T-helper 17 cell (primary cell): ENCODE measurements at places on chromosomes 5 and 9.

GRCh38 chr5:157917899-157918809 lies 59.2 kb upstream of the CLINT1 start:
- DNase-seq: peak; percentile 32

DNA sequence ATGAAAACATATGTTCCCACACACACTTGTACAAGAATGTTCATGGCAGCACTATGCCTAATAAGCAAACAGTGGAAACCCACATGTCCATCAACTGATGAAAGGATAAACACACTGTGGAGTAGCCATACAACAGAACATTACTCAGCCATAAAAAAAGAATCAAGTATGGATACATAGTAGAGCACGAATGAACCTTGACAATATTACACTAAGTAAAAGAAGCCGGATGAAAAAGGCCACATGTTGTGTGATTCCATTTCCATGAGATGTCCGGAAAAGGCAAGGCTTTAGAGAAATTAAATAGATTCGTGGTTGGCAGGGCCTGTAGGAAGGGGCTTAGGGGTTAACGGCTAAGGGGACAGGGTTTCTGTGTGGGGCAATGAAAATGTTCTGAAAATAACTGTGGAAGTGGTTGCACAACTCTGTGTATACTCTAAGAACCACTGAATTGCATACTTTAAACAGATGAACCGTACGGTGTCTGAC lies 51.4 kb downstream of the COL23A1 start:
- no peak for DNase-seq

DNA sequence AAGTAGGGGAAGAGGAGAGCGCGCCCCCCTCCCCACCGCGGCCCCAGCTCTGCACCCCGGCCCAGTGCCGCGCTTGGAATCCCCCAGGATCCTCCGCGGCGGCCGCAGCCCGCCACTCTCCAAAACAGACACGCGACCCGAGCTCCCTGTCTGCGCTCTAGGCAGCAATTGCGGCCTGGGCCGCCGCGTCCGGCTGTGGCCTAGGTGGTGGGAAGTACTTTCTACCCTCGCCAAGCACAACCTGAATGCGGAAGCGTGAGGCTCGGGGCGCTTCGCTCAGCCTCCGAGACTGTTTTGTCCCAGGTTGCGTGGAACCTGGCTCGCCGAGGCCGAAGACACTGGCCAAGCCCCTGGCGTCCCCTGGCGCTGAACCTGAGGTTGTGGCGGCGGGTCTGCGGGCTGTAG lies 3.3 kb upstream of the FOXB2 start:
- no peak for DNase-seq

DNA sequence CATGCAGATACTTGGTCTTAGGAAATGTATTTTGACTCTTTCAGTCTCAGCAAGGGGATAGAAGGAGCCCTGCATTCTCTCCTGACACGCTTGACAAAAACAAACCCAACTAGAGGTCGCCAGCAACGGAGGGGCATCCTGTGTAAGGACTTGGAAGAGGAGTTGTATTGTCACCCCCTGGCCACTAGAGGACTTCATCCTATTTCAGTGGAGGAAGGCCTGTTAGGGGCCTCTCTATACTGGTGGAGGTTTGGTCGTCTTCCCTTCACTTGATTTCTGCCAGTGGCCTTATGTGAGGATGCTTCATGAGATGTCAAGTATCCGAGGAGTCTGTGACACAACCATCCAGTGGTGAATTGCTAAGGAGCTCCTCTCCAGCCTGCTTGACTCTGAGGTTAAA lies 122.8 kb upstream of the STC2 start:
- no peak for DNase-seq

- no peak for DNase-seq
Observed at GRCh38 chr5:148719605-148720004, 65.3 kb upstream of the HTR4 start.

GRCh38 chr9:138013836-138014562 lies 136.4 kb downstream of the CACNA1B start:
- DNase-seq: no peak

- DNase-seq: no peak
Observed at GRCh38 chr5:103357636-103358035, 99.1 kb downstream of the MACIR start.

GRCh38 chr9:125410522-125410894 lies 148.9 kb downstream of the GAPVD1 start:
- DNase-seq: no peak

GRCh38 chr9:504921-505740 lies 290.5 kb downstream of the DOCK8 start:
- peak; percentile 10 for DNase-seq

DNA sequence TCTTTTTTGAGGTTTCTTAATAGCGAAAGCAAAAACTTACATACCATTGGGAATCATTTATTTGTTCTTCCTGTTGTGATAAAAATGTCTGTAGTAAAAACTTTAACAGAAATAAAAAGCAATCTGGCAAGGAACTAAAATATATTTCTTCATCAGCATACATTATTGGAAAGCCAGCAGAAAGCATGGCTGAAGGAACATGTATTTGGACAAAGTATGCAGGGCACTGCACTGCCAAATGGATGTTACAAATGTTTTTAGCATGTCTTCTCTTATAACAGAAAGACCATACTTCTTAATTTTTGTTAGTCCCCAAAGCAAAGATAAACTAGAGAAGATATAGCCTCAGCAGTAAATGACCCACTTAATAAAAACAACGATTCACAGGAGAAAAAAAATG lies 80.5 kb downstream of the SMIM15 start:
- no peak for DNase-seq

- peak; percentile 20 for DNase-seq
Observed at GRCh38 chr5:6827526-6828219, 114.4 kb downstream of the TENT4A start.

GRCh38 chr5:68295772-68296171 lies 80.2 kb downstream of the PIK3R1 start:
- DNase-seq: no peak

DNA sequence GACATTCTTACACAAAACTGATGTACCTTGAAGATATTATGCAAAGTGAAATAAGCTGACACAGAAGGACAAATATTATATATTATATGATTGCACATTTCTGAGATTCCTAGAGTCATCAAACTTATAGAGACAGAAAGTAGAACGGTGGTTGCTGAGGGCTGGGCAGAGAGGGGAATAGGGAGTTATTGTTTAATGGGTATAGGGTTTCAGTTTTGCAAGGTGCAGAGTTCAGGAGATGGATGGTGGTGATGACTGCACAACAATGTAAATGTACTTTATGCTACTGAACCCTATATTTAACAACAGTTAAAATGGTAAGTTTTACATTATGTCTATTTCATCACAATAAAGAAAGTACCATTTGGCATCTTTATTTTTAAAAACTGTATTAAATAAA lies 315.8 kb upstream of the POU5F2 start:
- DNase-seq: no peak

DNA sequence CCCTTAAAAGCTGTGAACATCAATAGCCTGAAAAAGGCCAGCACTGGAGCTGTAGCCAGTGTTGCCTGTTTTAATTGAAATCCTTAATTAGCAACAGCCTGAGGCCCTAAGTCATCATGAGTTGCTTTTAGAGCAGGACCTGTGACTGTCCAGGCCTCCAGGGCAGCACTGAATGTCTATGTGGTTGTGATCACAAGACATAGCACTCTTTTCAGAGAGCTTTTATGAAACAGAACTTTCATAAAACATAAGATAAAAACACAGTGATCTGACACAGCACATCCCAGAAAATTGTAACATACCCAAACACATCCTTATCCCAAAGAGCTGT lies 85.5 kb upstream of the MYO10 start:
- DNase-seq: no peak

DNA sequence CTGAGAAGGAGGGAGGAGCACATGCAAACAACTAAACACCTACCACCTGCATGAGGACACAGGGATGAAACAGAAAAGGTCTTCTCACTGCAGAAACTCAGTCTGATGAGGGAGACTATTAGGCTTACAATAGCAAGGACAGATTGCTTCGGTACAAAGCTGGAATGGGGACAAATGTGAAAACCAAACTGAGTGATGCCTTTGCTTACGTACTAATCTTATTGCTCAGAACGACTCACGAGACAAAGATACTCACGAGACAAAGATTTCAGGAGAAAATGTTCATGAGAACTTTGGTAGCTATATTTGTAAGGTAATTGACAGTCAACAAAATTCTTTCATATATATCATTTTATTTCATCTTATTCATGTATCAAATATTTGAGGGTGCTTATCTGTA lies 71.9 kb upstream of the TAF1L start:
- DNase-seq: no peak

GRCh38 chr5:20694121-20694520 lies 706.1 kb upstream of the CDH18 start:
- DNase-seq: no peak

DNA sequence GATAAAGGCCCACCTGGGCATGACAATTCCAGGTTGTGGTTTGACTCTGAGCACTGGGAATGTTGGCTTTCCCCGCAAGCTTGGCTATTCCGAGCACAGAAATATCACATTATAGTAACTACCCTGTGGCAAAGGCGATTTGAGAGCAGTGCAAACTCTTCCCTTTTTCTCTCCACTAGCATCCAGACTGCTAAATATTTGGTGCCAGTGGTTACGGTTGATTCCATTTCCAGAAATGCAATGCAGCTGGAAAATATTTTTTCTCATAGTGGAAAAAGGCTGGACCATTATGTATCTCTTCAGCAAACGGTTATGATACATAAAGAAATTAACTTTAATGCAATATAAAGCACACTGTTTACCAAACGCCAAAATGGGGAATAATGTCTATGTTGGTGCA lies 158.0 kb downstream of the ENC1 start:
- no peak for DNase-seq

DNA sequence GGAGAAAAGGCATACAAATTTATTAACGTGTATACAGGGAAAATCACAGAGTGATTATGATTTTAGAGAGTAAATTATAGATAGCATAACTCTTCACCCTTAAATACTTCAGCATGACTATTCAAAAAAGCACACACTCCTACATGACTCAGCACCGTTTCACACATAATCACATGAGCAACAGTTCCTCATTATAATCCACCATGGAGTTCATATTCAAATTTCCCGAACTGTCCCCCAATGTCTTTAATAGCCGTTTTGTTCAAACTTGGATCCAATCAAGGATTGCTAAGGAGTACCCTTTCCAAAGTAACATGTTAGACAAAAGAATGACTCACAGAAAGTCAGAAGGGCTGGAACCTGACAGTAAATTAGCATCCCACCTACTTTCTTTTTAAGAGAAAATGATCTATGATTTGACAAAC lies 32.1 kb downstream of the RAPGEF1 start:
- DNase-seq: no peak

GRCh38 chr5:14914623-14915260 lies 43.2 kb upstream of the ANKH start:
- no peak for DNase-seq

GRCh38 chr5:38426490-38426889 lies 130.0 kb downstream of the LIFR start:
- no peak for DNase-seq

DNA sequence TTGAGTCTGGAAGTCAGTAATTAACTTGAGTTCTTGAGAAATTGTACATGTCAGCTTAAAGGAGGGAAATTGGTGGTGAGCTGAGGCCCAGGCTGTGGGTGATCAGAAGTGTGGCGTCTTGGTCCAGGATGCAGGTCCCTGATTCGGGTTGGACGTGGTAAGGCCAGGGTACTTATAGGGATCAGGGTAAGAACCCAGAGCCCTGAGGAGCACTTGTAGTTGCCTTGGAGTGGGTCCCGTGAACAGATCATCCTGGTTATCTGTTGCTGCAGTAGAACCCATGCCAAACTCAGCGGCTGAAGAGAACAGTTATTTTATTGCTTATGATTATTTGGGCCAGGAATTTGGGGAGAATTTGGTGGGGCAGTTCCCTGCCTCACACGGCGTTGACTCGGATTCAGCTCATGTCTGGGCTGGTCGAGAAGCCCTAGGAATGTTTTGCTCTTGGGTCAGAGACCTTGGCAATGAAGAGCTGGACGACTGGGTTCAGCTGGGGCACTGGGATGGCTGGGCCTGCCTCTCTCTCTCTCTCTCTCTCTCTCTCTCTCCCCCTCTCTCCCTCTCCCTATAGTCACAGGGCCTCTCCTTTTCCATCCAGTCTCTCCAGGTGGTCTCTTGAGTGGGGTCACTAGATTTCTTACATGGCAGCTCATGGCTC lies 73.1 kb downstream of the PDZD2 start:
- DNase-seq: no peak

DNA sequence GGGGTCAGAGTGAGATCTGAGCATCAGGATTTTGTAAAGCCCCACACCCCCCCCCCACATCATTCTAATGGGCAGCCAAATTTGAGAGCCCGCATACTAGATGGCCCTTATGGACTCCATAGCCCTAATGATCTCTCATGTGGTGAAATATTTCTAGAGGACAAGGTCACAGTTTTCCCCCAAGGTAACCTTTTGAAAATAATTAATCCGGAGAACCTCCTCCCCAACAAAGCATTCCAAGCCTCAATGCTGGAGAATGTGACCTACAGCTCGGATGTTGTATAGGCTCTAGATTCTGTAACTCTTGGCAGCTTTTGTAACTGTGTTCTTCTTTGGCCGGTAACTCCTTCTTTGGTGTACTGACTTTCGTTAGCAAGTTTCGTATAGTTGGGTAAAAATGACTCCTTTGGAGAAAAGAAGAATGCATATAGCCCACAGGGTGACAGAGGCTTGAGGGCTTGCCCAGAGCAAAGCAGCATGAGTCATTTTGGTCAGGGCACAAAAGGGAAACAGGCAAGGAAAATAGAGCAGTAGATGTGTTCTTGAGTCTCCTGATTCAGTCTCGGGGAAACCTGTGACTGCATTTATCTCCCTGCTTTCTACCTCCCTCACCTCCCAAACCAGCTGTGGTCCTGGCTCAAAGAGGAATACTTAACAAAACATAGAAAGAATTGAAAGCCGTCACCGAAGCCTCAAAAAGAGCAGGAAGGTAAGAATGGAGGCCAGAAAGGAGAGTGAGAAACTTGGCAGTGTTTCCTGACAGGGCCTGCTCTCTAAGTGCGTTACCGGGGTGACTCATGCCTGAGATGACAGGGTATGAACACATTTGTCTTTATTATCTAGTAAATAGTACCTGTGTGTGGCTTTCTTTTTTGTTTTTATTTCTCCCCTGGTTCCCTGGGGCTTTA lies 6.6 kb upstream of the XPA start:
- no peak for DNase-seq

GRCh38 chr5:177123789-177124485 lies 9.6 kb upstream of the NSD1 start:
- DNase-seq: no peak

DNA sequence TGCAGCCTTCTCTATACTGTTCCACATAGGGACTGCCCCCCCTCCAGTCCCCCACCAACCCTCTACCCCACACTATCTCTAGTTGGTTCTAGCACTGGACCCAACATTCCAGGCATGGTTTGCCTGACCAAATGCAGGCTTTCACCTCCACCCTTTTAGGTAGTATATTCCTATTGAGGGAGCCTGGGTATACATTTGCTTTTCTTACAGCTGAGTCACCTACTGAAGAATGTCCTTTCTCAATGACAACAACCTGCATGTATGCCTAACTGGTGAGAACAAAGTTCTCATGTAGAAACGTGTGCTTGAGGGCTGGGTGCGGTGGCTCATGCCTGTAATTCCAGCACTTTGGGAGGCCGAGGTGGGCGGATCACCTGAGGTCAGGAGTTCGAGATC lies 8.2 kb downstream of the TNIP1 start:
- DNase-seq: no peak

GRCh38 chr9:34510497-34511468 lies 12.0 kb downstream of the ENHO start:
- no peak for DNase-seq

GRCh38 chr9:26870292-26870691 lies 22.3 kb downstream of the CAAP1 start:
- DNase-seq: no peak

- no peak for DNase-seq
Observed at GRCh38 chr5:55694152-55694830, 17.8 kb downstream of the SLC38A9 start.

- no peak for DNase-seq
Observed at GRCh38 chr9:87635656-87636501, 90.0 kb upstream of the CTSL start.
